Naive thymus-derived CD4-positive, alpha-beta T cell (primary cell): ENCODE measurements at places on chromosomes 5 and 9.

GRCh38 chr5:108749128-108749861 lies 1.6 kb downstream of the FER start:
- peak; percentile 9 for DNase-seq

DNA sequence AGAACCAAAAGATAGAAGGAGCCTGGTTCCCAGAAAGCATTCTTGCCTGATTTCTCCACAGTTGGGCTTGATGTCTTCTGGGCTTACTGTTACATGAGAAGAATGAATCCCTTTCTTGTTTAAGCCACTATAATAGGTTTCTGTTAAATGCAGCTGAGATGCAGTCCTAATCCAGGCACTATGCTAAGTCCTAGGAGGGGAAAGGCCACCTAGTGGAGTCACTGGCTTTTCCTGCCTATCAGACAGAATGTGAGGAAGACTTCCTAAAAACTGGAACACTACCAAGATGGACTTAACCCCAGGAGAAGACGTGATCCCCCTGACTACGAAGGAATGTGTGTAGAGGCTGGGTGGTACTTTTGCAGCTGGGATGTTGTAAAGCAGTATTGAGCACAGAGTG lies 34.3 kb upstream of the FSD1L start:
- DNase-seq, result no peak

- DNase-seq, result no peak
These were observed 75.2 kb upstream of the NFIB start for GRCh38 chr9:14389146-14389545.

DNA sequence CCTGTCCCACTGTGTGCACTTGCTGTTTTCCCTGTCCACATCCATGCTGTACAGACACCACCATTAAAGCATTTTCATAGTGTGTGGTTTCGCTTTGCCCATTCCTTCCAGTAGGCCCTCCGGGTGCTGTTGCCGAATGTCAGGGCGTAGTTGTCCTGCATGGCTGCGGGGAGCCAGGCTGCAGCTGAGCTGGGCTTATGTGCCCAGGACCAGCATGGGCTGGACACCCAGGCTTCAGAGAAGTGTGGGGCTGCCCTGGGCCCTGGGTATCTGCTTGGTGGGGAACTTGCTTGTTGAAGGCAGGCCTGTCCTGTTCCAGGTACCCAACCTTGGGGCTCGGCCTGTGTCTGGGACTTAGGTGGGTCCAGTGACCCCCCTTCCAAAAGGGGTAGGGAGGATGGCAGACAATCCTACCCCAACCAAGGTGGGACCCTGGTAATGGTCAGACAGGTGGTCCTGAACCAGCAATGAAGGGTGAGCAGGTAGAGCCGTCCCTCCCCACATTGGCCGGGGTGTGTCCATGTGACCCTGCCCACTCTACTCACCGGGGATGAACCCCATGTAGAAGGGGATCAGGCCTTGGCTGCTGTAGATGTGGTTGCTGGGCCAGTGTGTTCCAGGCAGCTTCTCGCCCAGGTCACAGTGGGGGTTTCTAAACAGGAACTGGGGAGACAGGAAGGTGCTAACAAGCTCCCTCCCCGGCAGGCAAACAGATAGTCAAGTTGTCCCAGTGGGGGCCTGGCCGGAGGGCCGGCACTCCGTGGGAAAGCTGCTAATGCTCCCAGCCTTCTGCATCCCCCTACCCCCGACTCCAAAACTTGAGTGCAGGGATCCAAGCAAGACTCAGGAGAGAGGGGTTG lies 2.8 kb downstream of the TUBB4B start:
- DNase-seq, result no peak

GRCh38 chr5:169002953-169003555 lies 297.9 kb downstream of the SLIT3 start:
- DNase-seq, result no peak
